ENCODE measurements at places on chromosomes 12 and 14.
A peak's percentile ranks its signal among the peaks of the same experiment; 100 is the strongest.

DNA sequence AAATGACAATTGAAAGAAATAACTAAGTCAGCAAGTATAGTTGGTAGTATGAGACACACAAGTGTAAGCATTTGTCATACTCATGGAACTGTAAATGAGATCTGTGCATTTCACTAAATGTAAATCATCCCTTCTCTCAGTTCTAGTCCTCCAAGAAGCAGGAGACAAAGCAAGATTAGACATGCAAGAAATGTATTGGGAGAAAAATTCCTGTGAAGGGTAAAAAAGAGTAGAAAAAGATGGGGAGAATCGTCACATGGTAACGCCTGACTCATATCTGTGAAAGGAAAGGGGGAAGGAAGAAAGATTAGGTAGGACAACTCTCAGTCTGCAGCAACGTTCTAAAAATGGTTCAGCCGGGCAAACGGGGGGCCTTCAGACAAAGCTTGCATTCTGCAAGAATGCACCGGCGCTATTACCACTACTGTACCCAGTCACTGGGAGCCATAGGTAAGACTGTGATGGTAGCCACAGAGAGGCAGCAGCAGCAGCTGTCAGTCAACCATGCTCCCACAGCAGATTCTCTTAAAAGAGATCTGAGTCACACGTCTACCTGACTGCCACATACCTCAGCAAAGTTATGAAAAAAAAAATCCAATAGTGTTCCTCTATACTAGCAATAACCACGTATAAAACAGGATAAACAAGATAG lies 18.0 kb upstream of the RFX4 start:
- DNase-seq, result no peak

DNA sequence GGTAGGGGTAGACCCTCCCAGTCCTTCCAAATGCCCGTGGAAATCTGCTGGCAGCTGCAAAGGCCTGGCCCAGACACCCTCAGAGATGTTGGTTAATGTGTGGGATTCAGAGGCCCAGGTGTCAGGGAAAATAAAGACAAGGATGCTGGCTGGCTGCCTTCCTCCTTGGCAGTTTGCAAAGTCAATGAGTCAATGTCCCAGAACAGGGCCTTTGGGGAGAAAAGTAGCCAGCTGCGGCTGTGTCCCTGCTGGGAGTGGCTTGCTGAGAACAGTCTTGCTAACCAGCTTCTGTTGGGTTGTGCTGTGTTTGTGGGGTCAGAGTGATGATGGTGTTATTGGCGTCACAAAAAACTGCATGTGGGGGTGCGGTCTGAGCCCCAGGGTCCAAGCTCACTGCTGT lies 29.2 kb downstream of the GLRX5 start:
- peak; percentile 26 for DNase-seq

- no peak for DNase-seq
Observed at GRCh38 chr12:96338852-96339471, 61.3 kb downstream of the CDK17 start.

- DNase-seq, result peak; percentile 83
Observed at GRCh38 chr14:91246051-91246852, 1.7 kb upstream of the GPR68 start.

DNA sequence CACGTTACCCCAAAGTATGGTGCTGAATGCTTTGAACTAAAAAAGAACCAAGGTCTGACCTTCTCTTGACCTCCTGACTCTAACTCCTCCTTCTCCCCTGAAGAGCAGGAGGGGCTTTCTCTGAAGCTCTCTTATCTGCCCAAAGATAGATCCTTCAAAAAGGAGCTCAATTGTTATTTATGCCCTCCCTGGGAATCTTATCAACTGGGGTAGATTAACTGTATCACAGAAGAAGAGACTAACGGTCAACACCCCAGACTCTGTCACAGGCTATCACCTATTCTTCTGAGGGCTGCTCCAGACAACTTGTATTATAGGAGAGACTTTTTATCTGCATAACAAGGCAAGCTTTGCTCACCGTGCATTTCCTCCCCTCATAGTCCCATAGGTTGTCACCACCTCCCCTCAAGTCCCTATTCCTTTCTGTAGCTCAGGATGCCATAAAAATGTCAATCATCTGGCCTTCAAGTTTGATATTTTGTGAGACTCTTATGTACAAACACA lies 86.6 kb downstream of the PAPLN start:
- DNase-seq, result no peak

DNA sequence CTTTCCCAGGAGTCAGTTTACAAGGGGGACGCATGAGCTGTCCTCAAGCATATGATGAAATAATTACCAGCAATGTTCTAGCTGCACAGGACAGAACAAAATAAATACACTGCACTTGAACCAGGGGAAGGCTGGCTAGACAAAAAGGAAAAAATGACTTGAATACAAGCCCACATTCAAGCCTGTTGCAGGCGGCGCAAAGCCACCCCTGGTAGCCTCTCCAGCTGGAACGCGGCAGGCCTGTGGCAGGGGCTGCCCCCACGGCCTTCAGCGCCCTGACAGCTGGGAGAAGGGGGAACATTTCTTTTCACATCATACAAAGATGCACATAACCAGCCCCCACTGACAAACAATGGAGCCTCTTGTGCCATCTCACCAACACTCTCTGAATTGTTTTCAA lies 57.1 kb downstream of the TRAFD1 start:
- no peak for DNase-seq

DNA sequence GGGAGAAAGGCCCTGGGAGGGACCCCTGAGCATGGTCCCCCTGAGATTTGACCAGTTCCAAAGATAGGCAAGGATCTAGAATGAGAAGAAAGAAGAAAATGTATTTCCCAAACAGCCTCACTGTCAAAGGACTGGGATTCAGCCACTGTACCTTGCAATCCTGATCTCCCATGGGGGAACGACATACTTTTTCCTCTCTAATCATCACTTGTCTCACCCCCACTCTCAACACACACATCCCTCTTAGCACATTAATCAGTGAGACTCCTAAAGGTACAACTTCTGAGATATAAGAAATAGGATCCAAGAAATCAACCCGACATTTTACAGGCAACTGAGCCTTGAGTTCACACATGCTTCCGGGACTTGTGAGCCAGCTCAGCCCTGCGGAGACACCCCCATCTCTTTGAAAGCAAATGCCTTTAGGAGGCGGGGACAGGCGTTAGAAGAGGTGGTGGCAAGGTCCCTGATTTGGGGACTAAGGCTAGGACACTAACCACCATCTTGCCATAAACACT lies 1.4 kb downstream of the MAP3K9 start:
- no peak for DNase-seq

DNA sequence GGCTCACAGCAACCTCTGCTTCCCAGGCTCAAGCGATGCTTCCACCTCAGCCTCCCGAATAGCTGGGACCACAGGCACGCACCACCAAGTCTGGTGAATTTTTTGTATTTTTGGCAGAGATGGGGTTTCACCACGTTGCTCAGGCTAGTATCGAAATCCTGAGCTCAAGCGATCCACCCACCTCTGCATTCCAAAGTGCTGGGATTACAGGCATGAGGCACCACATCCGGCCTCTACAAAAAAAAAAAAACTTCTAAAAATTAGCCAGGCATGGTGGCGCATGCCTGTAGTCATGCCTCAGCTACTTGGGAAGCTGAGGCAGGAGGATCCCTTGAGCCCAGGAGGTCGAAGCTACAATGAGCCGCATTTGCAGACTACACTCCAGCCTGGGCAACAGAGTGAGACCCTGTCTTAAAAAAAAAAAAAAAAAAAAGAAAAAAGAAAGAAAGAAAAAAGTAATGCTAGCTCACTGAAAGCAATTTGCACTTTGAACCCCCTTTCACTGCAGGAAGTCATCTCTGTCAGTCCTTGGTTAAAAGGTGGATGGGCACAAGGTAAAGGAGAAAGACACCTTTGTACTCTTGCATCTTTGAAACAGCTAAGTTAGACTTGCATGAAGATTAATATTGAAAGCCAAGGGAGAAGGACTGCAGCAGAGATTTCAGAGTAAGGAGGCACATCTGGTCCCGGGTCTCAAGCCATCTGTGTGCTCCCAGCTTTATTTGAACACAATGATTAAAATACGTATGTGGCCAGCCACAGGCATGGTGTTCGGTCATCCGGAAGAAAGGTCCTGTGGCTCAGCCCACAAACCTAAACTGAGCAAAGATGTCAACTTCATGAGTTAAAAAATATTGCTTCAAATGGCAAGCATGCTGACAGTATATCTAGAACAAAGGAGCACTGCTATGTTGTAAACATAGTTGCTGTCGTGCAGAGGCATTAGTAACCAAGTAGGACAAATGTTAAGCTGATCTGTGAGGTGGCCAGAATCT lies 103.8 kb upstream of the HMGA2 start:
- DNase-seq, result no peak

GRCh38 chr14:64195199-64195598 lies 99.0 kb downstream of the ESR2 start:
- DNase-seq, result no peak

- DNase-seq, result no peak
Observed at GRCh38 chr12:26150736-26151450, 26.1 kb upstream of the BHLHE41 start.

DNA sequence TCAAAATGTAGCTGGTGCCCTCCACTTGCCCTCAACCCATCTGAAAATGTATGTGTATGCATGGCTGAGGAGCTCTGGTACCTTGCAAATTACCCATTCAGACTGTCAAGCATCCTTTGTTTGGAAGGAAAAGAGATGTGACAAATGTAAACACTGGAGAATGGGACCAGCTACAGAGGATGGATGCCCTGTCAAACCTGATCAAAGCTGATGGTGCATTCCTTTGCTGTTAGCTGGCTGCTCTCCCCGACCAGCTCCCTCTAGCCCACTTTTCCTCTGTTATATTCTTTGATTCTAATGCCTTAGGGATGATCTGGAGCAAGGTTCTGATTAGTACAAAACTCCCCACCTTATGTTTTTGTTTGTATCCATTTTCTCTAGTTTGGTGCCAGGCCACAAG lies 310.3 kb downstream of the C12orf75 start:
- no peak for DNase-seq

DNA sequence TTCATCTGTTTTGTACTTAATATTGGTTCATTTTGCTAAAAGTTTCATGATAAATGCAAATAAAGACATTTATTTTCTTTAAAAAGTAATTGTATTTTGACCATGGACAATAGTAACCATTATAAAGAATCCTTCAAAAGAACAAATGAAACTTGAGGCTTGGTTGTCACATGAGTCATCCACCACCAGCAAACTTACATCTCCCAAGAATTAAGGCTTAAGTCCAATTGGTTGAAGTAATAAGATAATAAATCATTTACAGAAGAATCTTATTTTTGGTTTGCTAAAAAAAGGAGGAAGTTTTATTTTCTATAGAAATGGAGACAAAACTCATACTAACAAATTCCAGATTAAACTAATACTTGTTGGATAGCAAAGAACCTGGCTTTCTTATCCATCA lies 84.8 kb upstream of the KITLG start:
- DNase-seq, result no peak

DNA sequence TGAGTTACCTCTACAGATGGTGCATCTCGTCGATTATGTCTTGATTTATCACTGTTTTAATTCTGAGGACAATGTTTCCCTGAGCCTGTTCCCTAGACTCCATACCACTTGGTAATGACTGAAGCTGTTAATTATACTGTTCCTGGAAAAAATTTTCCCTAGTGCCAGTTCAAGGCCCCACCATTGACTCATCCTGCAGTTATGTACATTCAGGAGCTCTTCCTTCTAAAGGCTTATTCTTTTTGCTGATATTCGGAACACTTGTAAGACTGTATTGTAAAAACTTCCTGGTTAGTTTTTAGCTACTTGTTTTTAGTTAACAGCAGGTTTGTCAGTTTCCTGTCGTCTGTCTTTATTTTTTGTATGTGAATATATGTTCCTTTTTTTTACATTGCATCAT lies 30.4 kb upstream of the PPP2R5E start:
- no peak for DNase-seq

- DNase-seq, result peak; percentile 72
Observed at GRCh38 chr12:104201238-104202001, 14.2 kb upstream of the TXNRD1 start.

DNA sequence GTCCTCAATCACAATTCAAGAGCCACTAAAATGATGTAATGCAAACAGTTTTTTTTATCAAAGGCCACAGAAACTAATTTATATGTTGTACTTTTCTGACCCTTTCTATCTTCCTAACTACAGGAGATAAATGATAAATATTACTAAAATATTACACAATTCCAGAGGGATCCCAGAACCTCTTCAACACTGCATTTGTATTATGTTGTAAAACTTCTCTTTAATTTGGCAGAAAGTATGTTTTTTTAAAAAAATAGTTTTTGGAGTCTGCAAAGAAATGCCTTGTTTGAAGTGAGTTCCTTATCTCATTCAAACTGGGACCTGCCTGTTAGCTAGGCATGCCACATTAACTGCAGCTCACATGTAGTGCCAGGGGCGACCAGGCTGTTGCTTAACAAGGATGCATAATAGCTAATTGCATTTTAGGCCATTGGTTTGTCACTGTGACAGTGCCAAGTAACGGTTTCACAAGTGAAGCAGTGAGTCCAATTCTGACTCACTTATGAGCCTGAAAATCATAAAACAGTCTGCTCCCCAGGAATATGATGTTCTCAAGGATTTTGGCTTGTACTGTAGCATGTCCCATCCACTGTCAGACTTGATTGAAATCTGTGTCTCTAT lies 266.9 kb downstream of the KTN1 start:
- DNase-seq, result no peak

DNA sequence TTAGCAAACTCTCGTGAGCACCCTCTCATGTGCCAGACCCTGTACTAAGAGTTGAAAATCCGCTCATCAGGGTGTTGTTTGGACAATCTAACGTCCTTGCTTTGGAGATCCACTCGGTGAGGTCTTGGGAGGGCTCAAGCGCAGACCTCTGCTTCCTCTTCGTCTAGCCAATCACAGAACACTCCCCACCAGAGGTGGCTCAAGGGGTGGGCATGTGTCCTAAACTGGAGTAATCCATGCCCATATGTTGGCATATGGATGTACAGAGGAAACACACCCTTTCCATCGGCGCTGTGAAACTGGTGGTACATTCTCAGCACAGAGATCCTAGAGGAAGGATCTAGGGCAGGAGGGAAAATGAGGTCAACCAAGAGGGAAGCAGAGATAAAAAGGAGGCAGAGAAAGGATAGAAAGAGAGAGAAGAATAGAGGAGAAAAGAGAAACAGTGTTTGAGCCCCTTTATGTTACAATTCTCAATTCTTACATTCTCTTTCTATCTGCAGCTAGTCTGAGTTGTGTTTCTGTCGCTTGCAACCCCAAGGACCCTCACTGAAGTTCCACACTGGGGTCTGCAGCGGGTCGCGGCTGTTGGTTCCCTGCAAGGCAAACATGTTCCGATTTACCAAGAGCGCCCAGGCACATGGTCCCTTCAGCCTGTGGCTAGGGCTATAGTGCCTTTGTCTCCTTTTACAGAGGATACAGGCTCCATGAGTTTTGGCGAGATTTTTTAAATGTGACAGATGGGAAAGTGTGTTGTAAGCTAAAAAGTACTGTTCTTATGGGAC lies 40.5 kb downstream of the DLK1 start:
- no peak for DNase-seq

DNA sequence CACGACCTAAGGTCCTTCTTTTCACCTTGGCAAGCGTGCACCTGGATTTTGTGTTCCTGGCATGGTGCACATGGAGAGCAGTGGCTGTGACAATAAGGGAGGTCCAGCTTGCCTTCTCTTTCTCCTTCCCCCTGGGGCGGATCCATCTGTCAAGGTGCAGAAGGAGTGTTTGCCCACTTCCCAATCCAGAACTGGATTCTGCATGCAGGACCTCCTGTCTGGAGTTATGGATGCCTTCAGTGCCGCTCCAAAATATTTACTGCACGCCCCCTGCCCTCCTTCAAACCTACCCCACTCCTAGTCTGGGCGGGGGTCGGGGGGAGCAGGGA lies 192.7 kb downstream of the DPF3 start:
- no peak for DNase-seq

GRCh38 chr12:59357811-59358210 lies 238.0 kb upstream of the SLC16A7 start:
- no peak for DNase-seq
